ENCODE measurements at places on chromosomes 7 and 10. TPM values are rescaled to one million over a fixed set of nuclear protein-coding genes. Genes with fewer than 3 reads are reported as not detected.

Gene KIF11
- 35.8 TPM for polyA plus RNA-seq

Gene ELAPOR2
- 7.7 TPM for polyA plus RNA-seq

Gene PFKP
- 26.2 TPM for polyA plus RNA-seq

Gene OR13A1
- polyA plus RNA-seq, result 0.11 TPM

Gene SLC16A9
- 9.1 TPM for polyA plus RNA-seq

Gene ABCB8
- 22.6 TPM for polyA plus RNA-seq

Gene ANKRD2
- polyA plus RNA-seq, result 0.49 TPM

Gene TMEM270
- polyA plus RNA-seq, result not detected

Gene CBLL1
- 27.4 TPM for polyA plus RNA-seq

Gene ZP3
- polyA plus RNA-seq, result 3.2 TPM

Gene IL15RA
- polyA plus RNA-seq, result 2.9 TPM

Gene DBNL
- polyA plus RNA-seq, result 68.6 TPM

Gene CDC14C
- polyA plus RNA-seq, result not detected

Gene DOCK4
- polyA plus RNA-seq, result 26.1 TPM

Gene CCL24
- 0.29 TPM for polyA plus RNA-seq

Gene SPOCK2
- polyA plus RNA-seq, result 139 TPM

Gene FRMPD2
- polyA plus RNA-seq, result 0.40 TPM

Gene XRCC2
- polyA plus RNA-seq, result 7.3 TPM

Gene EPHB6
- 18.9 TPM for polyA plus RNA-seq

Gene NKX1-2
- not detected for polyA plus RNA-seq

Gene CACNB2
- 3.4 TPM for polyA plus RNA-seq

All from left renal pelvis (tissue), 4 donors.